Activated gamma-delta T cell treated with Interleukin-2 at 50 U/mL for 16 hours (primary cell): ENCODE measurements at places on chromosomes 11 and 22.

GRCh38 chr22:20221421-20222340 lies 46.4 kb downstream of the RTN4R start:
- DNase-seq = no peak

- peak; percentile 51 for DNase-seq
Observed at GRCh38 chr22:24247564-24248344, 2.9 kb upstream of the GGT5 start.

- DNase-seq = no peak
Observed at GRCh38 chr11:94027210-94027609, 6.1 kb downstream of the HEPHL1 start.

DNA sequence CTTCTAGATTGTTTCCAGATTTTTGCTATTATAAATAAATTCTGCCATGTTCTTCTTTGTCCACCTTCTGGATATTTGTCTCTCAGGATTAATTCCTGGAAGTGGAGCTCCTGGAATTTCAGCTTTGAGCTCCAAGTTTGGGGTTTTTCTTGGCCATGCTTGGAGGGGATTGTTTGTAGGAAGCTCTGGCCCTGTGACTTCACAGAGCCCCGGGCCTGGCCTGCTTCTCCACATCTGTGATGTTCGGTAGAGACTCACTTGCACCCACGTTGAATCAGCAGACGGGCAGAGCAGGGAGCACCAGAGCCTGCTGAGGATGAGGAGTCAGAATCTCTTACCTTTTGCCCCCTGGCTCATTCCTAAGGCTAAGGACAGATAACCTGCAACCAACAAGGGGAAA lies 35.7 kb downstream of the LRRC32 start:
- no peak for DNase-seq

- no peak for DNase-seq
Observed at GRCh38 chr22:42462016-42462415, 29.8 kb upstream of the NFAM1 start.

GRCh38 chr11:30432178-30432577 lies 109.3 kb downstream of the ARL14EP start:
- DNase-seq = no peak

DNA sequence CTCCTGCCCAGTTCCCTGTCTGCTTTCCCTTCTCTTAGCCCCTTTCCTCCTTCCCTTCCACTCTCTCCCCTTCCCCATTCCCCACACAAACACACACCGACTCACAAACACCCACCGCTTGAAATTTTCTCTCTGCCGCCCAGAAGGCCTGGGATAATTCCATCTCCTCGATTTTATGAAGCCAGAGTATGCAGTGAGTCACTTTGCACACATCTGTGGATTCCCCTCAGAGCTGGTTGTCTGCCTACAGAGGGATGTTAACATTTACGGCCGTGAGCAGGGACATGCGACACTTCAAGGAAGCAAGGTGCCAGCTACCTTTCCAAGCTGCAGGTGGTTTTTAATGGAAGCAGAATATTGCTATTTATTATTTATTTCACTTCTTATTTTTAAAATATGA lies 332.0 kb downstream of the TENM4 start:
- DNase-seq = no peak

- DNase-seq = no peak
Observed at GRCh38 chr22:30424534-30425326, 838 bp upstream of the MTFP1 start.
